Foreskin fibroblast (primary cell): ENCODE measurements at places on chromosomes 7 and 10.

GRCh38 chr7:43232366-43232765 is 119.9 kb downstream of the HECW1 start:
- peak; percentile 23 for DNase-seq

DNA sequence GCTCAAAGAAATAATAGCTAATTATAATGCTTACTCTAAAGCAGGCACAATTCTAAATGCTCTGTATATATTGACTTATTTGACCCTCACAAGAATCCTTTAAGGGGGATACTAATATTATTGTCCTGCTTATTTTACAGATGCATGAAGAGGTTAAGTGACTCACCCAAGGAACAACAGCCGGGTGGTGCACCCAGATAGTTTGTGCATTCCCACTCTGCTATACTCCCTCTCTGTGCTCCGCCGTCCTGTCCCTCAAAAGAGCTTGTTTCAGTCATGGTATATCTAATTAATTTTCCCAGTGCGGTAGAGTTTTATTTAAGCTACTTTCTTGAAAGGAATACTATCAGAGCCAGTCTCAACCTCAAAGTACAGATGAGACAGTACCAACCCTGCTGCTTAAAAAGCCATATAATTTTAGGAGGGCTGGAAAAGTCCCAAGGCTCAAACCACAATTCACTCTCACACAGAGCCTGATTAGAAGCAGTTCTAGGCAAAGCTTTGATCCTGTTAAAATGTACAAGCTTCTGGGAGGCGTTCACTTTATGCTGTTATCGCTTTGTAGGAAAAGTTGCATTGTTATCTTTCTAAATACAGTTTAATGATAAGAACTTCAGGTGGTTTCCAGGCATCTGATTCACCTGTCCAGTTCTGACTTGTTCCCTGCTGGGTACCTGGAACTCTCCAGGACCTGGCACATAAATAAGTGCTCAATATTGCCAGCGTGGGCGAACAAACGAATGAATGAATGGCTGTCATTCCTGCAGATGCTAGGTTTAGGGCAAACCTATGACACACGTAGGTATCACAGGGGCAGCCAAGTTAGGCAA is 261.5 kb upstream of the KLF14 start:
- peak; percentile 43 for DNase-seq

DNA sequence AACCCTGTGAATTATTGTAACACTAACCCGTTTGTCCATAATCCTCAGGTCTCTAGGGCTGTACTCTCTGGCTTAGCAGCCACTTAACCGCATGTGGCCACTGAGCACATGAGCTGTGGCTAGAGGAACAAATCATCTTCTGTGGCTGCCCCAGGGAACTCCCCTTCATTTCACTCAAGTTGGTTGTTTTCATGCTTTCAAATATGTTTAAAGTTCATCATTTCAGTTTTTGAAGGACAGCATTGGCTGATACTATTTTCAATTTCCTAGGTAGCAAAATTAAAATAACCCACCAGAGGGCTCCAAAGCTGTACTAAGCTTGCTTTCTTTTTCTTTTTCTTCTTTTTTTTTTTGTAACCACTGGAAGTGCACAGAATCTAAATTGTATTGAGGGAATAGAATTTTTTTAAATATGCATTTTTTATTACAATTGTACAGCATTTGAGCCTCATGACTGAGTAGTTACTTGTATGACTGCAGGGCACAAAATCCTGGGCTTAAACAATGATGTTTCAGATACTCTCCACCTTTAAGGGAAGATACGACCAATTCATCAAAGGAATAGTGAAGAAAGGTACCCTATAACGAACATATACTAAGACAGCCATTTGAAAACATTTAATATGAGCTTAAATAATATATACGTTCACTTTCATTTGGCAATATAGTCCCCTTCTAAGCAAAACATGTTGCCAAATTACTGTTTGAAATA is 38.6 kb downstream of the MRC1 start:
- peak; percentile 7 for DNase-seq

- DNase-seq = no peak
These were observed 23.3 kb downstream of the OGDHL start for GRCh38 chr10:49738616-49739360.

DNA sequence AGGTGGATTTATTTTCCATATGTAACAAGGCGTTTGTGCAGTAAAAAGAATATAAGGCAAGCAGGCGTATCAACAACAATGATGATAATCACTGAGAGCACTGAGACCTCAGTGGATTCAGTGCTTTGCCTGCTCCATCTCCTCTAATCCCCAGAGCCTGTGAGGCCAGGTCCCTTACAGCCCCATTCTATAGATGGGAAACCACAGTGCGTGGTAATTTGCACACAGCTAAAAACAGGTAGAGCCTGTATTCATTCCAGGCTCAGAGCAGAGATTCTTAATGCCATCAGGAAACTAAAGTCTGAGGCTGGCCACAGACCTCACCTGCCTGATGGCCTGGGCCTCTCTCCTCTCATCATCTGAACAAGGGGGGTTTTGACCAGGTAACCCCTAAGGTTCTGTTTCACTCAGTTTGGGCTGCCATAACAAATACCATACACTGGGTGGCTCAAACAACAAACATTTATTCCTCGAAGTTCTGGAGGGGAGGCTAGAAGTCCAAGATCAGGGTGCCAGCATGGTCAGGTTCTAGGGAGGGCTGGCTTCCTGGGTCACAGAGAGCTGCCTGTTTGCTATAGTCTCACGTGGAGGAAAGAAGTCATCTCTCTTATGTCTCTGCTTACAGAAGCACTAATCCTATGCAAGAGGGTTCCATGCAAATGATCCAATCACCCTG is 10.3 kb upstream of the RASSF4 start:
- no peak for DNase-seq

DNA sequence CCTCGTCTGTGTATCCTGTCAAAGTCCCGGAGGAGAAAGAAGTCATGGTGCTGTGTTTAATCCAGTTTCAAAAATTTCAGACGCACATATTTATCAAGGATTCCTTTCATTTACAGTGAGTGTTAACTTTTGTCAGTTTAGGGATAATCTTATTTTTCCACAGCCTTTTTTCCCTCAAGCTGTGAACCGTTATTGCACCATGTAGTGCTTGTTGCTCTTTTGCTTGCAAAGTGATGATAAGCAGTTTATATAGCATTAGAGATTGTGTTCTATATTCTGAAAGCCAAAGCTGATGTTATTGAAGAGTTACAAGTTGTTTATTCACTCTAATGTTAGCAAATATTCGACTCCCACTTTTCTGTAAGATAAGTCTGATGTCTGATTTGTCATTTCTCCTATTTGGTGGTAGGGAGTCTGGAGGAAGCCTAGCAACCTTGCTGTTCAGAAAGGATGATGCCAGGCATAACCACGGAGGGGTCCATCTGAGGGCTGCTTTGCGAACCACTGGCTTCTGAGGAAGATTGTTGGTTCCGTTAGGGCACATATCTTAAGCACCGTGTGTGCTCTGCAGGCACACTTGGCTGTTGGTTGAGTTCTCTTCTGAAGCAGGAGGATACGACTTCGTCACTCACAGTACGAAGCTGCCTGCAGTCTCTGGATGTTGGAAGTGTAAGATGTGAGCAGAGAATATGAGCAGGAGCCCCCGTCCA is 11.7 kb downstream of the CCNY start:
- DNase-seq = no peak

GRCh38 chr7:158446281-158446680 is 141.3 kb downstream of the PTPRN2 start:
- no peak for DNase-seq

DNA sequence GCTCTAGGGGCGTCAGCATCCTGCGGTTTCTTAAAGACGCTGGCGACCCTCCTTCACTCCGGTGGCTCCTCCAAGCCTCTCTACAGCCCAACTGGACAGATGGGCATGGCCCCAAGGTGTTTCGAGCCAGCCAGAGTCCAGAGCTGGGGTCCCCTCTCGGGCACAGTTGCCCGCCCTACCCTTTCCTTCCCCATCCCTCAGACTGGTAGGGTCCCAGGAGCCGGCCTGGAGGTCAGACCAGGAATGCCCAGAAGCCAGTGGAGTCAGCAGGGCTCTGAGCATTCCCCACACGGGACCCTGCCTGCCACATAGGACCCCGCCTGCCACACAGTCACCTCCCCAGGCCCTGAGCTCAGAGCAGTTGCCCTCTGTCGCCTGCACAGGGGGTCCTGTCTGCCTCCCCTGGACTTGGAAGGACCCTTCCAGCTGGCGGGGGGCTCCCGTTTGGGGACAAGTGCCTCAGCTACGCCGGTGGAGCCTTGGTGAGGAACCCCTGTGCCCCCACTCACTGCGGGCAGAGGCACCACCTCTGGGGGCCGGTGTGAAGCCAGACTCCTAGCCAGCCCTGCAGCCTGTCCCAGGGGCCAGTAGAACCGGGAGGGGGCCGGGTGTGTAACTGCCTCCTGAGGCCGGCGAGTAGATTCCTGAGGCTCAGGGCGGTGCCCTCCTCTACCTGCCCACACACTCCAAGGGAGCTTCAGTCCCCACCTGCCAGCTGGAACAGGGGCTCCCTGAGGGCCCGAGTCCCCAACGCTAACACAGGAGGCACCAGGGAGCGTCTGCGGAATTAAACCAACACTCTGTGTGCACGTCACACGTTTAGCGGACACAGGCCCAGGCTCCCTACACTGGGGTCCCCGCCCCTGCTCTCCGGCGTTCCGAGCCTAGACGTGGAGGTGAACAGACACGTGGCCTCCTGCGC is 19.4 kb upstream of the PDGFA start:
- no peak for DNase-seq

DNA sequence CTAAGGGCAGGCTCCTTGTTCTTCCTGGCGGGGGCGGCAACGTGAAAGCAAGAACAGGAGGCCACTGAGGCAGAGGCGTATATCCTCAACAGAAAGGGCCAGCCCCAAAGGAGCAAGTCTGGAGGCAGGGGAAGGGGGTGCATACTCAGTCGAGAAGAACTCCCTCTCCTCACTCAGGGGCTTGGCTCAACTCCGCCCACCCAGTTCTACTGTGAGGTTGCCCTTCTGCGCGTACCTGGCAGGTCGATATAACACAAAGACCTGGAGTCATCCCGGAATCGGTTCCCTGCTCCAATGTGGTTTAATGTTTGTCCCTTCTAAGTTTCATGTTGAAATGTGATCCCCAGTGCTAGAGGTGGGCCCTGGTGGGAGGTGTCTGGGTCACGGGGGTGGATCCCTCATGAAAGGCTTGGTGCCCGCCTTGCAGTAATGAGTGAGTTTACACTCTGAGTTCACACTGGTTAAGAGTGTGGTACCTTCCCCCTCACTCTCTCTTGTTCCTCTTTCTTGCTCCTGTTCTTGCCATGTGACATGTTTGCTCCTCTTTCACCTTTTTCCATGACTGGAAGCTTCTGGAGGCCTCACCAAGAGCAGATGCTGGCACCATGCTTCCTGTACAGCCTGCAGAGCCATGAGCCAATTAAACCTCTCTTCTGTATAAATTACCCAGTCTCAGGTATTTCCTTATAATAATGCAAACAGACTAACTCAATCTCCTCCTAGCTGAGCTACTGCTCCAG is 32.6 kb downstream of the GSDME start:
- DNase-seq = no peak

GRCh38 chr10:70887804-70888800 is at the start of gene PCBD1:
Gene PCBD1 (minus strand): TSS chr10:70888565. CDS start chr10:70888533, 32 bp downstream.
- peak; percentile 85 for DNase-seq

- DNase-seq = no peak
These were observed 182.2 kb downstream of the WDR11 start for GRCh38 chr10:121033366-121033765.

DNA sequence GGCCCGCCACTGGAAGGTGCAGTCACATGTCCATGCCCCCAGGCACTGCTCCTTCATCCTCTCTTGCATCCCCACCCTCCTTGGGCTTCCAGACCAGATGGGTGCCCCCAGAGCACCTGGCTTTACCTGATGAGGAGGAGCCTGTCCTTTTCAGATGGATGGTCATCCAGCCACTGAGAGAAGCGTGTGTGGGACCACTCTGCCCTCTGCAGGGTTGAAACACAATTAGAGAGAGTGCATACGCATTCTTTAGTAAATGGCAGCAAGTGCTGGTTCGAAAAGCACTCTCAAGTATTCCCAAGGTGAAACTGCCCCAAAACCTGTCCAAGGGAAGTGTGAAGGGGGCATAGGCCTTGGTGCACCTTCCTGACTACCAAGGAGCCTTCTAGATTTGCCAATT is 41.6 kb downstream of the HBP1 start:
- DNase-seq = no peak

- no peak for DNase-seq
These were observed 47.4 kb downstream of the ANKRD61 start for GRCh38 chr7:6078548-6078947.

DNA sequence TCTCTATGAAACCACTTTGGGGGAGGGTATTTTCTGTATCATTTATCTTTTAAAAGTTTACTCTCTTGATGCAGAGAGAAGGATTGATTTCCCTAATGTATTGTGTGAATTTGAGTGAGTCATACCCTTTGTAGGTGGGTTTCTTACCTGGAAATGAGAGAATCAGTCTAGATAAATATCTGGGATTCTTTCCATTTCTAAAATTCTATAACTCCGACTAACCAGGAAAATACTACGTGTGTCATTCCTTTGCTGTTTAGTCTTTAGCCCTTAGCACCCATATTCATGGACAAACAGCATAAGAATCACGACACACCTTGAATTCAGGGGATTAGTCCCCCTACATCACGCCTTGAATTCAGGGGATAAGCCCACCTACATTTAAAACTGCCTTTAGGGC is 139.1 kb downstream of the GATA3 start:
- no peak for DNase-seq

- DNase-seq = peak; percentile 65
These were observed 687.5 kb downstream of the SORCS3 start for GRCh38 chr10:105328503-105329133.

DNA sequence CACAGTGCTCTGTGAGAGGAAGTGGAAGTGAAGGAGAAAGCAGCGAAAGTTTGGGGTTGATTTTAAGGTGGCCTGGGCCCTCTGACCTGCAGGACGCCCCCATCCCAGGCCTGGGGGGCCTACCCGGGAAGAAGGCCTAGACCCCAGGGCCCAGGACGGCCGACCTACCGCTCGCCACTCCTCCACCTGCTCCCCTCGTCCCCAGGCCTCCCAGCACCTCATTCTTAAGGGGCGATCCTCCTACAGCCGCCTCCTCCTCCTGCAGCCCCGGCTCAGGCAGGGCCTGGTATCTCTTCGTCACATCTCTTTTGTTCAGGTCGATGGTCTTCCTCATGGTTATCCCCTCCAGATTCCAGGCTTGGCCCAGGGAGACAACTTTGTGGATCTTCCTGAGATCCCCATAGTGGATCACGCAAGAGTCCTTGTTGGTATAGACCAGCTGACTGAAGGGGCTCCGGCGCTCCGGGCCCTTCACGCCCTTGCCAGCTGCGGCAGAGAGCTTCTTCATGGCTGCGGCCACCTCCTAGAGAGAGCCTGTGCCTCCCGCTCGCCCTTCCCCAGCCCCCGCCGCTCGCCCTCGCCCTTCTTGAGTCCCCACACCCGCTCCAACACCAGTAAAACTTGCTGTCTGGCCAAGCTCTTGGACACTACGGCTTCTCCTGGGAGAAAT is 117.5 kb downstream of the OR13A1 start:
- DNase-seq = no peak

- DNase-seq = no peak
These were observed 10.5 kb upstream of the ENTPD1 start for GRCh38 chr10:95745501-95745900.

- DNase-seq = no peak
These were observed 15.9 kb downstream of the SKIDA1 start for GRCh38 chr10:21509341-21510240.

- DNase-seq = peak; percentile 50
These were observed 25.5 kb downstream of the FGFBP3 start for GRCh38 chr10:91883549-91884444.
